CD4-positive, alpha-beta memory T cell (primary cell): ENCODE measurements at places on chromosomes 3 and 15.

GRCh38 chr3:70273492-70273891 is 38.9 kb downstream of the MDFIC2 start:
- DNase-seq: no peak

- DNase-seq: no peak
Observed at GRCh38 chr15:79543097-79543496, 111.0 kb downstream of the MINAR1 start.

DNA sequence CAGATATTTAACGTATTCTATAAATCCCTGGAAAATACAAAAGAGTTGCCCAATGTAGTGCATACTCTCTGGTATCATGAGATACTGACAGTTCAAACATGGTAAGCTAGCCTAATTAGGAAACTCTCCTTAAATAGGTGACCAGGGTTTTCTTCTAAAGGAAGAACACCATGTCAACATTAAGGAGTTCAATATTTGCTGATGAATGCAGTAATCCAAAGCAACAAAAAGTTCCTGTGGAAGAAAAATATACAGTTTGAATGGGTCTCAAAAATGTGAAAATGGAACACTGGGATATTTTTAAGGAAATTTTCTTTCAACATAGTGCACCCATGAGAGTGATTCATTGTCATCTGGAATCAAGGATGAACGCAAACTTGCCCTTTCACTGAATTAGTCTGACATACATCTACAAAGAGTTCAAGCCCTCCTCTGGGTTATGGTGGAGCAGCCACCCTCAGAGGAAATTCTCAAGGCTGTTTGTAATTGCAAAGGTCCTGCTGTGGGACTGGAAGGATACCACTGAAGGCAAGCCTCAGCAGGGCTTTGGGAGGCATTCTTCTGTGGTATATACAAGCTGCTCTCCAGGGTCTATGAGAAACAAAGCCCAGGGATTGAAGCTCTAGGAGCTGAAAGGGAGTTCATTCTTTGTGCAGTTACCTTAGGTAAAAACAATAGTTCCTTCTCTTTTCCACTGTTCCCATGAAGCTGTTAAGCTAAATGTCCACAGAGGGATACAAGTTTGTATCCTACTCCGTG is 700.3 kb downstream of the TUSC7 start:
- DNase-seq: no peak

DNA sequence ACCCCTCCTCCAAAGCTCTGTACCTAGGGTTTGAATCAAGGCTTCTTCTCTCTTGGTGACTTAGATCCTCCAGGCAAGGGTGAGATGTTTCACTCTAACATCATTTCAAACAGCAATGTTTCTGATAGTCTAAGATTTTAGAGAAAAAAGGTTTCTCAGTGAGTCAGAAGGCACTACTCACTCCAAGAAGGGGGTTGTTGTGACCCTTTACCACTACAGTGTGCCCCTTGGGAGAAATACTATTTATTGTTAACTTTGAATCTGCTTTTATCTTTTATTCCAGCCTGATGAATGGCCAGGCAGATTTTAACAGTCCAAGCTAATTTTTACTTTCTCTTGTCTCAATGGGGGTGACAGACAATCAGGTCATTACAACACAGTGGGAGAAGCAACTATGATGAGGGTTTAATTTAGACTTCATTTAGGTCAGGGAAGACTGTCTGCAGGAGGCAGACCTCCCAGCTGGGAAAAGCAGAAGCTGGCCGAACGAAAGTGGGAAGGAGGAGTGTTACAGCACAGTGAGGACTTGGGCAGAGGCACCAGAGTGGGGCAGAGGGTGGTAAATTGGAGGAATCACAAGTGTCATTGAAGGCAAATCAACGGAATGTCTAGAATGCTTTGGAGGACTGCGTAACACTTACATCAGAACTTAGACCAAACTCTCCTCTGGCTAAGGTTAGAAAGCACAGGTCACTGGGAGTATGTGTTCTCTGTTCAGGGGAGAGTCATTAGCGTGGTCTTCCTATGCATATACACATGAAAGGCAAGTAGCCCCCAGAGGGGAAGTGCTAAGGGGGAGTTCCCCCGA is 21.2 kb downstream of the ZNF860 start:
- no peak for DNase-seq

- DNase-seq: no peak
Observed at GRCh38 chr3:146339349-146339748, 88.4 kb upstream of the PLSCR4 start.

DNA sequence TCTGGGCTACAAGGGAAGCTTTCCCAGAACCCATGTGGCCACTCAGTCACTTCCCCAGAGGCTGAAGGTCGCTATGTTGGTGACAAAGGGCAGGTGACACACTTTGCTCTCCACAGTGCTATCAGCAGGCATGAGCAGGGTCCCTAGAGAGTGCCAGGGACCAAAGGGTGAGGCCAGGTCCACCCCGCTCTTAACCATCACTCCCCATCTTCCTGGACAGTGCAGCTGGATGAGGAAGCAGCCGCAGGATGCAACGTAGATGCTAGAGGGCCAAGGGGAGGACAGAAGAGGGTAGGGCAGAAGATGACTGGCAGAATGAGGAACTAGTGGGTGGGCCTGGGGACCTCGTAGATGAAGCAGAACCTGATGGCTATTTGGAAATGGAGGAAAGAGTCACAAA is 13.6 kb upstream of the LTF start:
- no peak for DNase-seq

- DNase-seq: no peak
Observed at GRCh38 chr3:152350139-152350538, 81.4 kb downstream of the MBNL1 start.

- DNase-seq: no peak
Observed at GRCh38 chr3:8307545-8308110, 194.0 kb upstream of the LMCD1 start.

- DNase-seq: no peak
Observed at GRCh38 chr3:76024640-76025039, 239.3 kb upstream of the ZNF717 start.

GRCh38 chr3:160023476-160023875 is 34.8 kb downstream of the IL12A start:
- no peak for DNase-seq

DNA sequence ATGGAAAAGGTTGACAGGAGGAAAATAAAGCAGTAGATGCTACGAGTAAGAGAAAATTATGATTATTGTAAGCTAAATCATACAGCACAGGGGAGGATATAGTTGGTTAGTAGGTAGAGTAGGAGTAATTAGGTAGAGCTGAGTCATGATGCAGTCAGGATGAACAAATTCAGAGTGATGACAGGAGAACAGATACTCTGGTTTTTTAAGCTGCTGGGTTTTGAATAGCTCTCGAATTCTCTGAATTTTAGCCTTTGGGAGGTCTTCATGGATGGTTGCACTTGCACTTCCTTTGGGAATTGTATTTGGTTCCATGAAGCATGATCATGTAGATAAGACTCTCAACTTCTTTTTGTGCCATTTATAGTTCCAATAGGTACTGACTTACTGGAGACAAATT is 96.2 kb downstream of the ECT2 start:
- no peak for DNase-seq

- no peak for DNase-seq
Observed at GRCh38 chr3:145124900-145125678, 1035.9 kb downstream of the PLOD2 start.

- DNase-seq: no peak
Observed at GRCh38 chr3:146972726-146973125, 367.6 kb upstream of the PLSCR5 start.

- no peak for DNase-seq
Observed at GRCh38 chr15:36254426-36254825, 325.0 kb upstream of the CDIN1 start.

DNA sequence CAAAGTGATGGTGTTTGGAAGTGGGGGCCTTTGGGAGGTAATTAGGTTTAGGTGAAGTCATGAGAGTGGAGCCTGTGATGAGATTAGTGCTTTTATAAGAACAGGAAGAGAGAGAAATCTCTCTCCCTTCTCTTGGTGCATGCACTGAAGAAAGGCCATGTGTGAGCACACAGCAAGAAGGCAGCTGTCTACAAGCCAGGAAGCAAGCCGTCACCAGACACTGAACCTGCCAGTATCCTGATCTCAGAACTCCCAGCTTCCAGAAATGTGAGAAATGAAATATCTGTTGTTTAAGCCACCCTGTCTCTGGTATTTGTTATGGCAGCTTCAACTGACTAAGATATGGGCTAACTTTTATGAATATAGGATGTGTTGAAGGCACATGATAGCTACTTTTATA is 72.6 kb downstream of the REC114 start:
- DNase-seq: no peak

GRCh38 chr3:13569201-13569600 is 20.3 kb downstream of the FBLN2 start:
- DNase-seq: no peak
